Eye (tissue), 1 donor: ENCODE measurements at places on chromosomes 11 and 22.

GRCh38 chr22:22712092-22712658 is 67.8 kb downstream of the GGTLC2 start:
- no peak for DNase-seq

DNA sequence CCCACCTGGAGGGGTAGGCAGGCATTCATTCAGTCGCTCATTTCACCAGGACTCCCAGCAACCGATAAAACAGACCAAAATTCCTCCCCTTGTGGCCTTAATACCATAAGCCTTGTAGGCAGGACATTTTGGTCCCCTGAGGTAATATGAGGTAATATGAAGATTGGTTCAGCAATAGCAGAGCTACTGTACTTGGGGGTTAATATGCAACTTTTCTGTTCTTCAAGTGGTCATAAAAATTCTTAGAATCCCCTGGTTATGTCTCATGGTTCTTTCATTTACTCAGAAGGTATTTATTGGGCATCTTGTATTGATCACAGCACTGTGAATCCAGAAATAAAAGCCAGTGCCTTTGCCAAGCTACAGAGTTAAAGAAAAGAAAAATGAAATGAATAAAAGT is 29.8 kb downstream of the SHISA8 start:
- DNase-seq = no peak

- DNase-seq = no peak
These were observed 13.3 kb downstream of the SLCO2B1 start for GRCh38 chr11:75163921-75164849.

- no peak for DNase-seq
These were observed 146.4 kb downstream of the CHST1 start for GRCh38 chr11:45518833-45519535.

DNA sequence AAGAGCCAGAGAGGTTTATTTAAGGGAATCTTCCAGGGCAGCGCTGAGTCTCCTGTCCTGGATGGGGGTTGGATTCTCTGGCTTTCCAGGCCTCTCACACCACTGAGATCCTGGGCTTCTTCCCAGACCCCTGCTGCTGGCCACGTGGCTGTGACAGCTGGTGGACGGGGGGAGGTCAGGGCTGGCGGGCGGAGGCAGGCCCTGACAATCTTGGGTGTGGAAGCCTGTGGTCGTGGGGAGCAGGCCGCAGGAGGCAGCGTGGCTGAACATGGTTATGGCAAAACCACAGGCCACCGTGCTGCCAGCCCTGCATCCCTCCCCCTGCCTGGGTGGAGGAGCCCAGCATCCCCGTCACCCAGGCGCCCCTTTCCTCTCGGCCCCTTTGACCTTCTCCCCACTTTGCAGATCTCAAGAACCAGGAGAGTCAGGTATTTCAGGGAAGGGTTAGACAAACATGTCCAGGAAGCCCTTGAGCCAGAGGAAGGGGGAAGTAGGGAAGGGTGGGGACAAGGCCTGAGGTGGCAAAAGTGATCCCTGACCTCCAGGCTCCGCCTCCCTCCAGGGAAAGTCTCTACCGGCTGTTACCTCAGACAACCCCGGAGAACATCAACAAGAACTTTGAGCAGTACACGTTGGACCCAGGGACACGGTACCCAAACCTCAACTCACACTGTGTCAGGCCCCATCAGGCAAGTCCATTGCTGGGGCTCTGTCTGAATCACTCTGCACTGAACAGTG is 111.8 kb downstream of the MICAL2 start:
- peak; percentile 61 for DNase-seq

GRCh38 chr22:19483481-19484244 is 3.9 kb downstream of the CDC45 start:
- DNase-seq = no peak

DNA sequence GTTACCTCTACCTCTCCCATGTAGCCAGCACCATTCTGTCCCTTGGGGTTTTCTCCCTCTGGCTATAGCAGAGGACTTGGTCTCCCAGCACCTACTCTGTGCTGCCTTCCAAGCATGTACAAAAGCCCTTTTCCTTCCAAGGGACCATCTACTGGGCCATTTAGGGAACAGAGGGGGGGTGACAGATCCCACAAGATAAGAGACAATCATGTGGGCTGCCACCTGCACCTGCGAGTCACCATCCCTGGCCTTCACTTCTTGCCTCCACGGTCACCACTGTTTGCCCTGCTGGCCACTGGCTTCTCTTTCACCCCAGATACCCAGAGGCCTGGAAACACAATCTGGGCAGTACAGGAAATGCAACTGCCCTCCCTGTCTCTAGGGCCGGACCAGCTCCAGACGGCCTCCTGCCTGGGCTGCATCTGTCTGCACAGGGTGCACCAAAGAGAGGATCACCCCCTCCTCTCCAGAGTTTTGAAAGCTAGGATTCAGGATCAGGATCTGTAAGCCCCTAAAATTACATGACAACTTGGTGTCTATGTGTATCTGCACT is 160.8 kb upstream of the NECTIN1 start:
- no peak for DNase-seq

GRCh38 chr22:49979587-49980264 is 19.2 kb downstream of the PIM3 start:
- DNase-seq = no peak

GRCh38 chr11:120903686-120904085 is 120.2 kb upstream of the TBCEL start:
- no peak for DNase-seq

- peak; percentile 11 for DNase-seq
These were observed 1.3 kb downstream of the PARVB start for GRCh38 chr22:44025171-44026065.

DNA sequence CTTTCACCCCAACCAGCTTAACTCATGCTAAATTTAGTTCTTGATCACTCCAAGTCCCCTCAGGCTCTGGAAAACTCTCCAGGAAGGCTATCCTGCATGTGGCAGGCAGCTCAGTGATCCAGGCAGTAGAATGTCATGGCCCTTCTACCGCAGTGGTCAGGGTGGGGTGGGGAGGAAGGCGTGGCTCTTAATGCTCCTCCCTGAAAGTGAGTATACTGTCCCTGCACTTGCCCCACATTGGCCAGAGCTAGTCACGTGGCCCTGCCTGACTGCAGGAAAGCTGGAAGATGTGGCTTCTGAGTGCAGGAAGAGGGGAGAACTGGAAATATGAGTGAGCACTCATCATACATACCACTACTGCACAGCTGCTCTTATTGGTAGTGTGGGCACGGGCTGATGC is 102.1 kb downstream of the GRAMD1B start:
- no peak for DNase-seq

- peak; percentile 37 for DNase-seq
These were observed 110.2 kb downstream of the RBFOX2 start for GRCh38 chr22:35918456-35918855.

DNA sequence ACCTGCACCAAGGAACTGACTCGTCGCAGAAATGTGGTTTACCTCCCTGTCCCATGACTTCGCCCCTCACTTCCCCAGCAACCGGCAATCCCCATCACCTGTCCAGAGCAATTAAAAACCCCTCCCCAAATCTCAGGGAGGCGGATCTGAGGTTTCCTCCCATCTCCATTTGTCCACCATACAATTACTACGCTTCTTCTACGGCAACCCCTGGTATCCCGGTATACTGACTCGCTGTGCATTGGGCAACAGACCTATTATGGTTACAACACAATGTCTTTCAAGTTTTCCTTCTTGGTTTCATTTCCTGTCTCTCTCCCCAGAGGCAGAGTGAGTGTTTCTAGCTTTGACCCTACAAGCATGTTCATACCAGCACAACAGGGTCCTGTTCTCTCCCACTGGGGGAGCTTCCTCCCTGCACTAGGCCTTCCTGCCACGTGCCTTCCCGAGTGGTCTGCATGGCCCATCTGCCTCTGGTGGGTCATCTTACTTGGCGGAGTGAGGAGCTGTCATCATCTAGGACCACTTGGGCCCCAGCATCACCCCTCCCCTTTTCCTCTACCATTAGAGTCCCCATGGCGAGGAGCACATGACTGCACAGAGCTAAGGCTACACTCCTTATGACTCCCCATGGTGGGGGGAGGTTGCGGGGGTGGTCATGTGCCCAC is 30.3 kb upstream of the NAP1L4 start:
- DNase-seq = no peak

DNA sequence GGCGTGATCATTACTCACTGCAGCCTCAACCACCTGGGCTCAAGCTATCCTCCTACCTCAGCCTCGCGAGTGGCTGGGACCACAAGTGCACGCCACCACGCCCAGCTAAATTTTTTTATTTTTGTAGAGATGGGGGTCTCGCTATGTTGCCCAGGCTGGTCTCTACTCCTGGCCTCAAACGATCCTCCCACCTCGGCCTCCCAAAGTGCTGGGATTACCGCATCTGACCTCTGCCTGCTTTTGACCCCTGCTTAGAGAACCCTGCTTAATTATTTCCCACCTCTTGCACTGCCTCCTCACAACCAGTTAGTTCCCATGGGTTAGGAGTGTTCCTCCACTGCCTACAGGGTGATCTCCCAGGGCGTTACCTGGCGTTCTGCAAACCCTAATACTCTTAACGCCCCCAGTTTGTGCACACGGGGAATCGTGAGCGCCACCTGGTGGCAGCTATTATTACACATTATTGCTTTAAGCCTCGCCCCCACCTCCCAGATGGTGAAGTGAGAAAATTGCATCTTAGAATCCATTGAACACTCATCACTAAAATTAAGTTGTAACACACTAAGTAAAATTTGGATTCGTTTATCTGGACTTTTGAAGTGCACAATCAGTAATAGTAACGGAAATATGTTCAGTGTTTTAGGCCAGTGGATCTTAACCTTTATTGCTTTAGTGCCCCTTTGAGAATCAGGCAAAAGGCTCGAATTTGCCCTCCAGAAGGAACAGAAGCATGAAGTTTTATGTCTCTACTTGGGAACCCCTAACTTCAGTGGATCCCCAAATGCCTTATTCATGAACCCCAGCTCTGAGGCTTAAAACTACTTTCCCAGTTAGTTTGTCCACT is 61.4 kb upstream of the ASPHD2 start:
- DNase-seq = peak; percentile 84

- DNase-seq = peak; percentile 94
These were observed at the start of gene UBXN1 for GRCh38 chr11:62678770-62679696. Gene UBXN1 (minus strand): TSS chr11:62679073. CDS start chr11:62678923, 150 bp downstream.

- no peak for DNase-seq
These were observed 118.1 kb downstream of the ATM start for GRCh38 chr11:108340973-108341372.

GRCh38 chr11:46527591-46528130 is 66.2 kb downstream of the AMBRA1 start:
- DNase-seq = no peak
